ENCODE measurements at places on chromosomes 11 and 22. TPM values are rescaled to one million over a fixed set of nuclear protein-coding genes. Genes with fewer than 3 reads are reported as not detected.

The ABCG4 gene
- polyA plus RNA-seq = 1.5 TPM

The BEST1 gene
- polyA plus RNA-seq = 7.7 TPM

The GNAZ gene
- polyA plus RNA-seq = 63.2 TPM

The CCDC116 gene
- 0.28 TPM for polyA plus RNA-seq

The UBQLNL gene
- polyA plus RNA-seq = not detected

The SHISAL1 gene
- 21.6 TPM for polyA plus RNA-seq

The OR8G5 gene
- polyA plus RNA-seq = not detected

The FGF19 gene
- polyA plus RNA-seq = 6.2 TPM

The CBX7 gene
- 4.4 TPM for polyA plus RNA-seq

The CCDC87 gene
- 0.48 TPM for polyA plus RNA-seq

The NXPE2 gene
- 0.20 TPM for polyA plus RNA-seq

The CHRM1 gene
- polyA plus RNA-seq = not detected

The PGA5 gene
- polyA plus RNA-seq = not detected

The HEPN1 gene
- not detected for polyA plus RNA-seq

Measured in neural cell (in vitro differentiated cells).